ENCODE measurements at places on chromosomes 3 and 15.

GRCh38 chr3:15040844-15041243 is 24.3 kb downstream of the MRPS25 start:
- H3K4me3 ChIP-seq = no peak overlapping the region
- no peak overlapping the region for H3K27ac ChIP-seq
- peaks cover 12% of the 10 kb centered on the region for H3K36me3 ChIP-seq
- peak; percentile 3 for DNase-seq
- H3K27me3 ChIP-seq = no peaks in the 10 kb centered on the region

DNA sequence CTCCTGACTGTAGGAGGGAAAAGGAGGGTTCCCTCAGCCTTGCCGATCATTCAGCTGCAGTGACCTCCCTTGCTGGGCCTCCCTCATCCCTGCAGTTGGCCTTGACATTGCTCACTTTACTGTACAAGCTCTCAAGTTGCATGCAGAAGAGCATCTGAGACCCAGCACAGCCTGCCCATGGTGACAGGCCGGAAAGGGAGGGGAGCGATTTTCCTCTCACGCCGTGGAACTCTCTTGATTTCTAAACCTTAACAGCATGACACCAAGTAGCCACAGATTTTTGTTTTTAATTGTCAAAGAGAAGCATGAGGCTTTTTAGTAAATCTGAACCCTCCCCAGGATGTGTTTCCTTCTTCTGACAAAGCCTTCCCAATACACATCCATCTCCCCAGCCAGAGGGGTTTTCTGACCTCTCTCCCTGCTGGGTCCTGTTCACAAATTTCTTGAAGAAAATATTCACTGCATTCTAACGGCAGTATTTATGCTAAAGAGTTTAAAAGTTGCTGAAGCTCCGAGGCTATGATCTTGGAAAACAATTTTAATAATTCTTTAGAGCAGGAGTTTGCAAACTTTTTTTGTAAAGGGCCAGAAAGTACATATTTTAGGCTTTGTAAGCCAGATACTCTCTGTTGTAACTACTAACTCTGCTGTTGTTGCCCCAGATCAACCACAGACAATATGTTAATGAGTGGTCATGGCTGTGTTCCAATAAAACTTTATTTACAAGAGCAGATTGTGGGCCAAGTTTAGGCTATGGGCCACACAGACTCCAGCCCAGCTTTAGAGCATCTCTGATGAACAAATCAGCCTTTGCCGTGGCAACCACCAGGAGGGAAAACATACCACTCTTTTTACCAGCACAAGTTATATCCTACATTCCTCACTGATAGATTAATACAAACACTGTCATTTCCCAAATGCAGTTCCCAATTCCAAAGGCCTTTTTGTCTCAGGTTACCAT is 34.8 kb downstream of the LMCD1 start:
- no peaks in the 10 kb centered on the region for H3K27me3 ChIP-seq
- DNase-seq = peak; percentile 77
- H3K4me1 ChIP-seq = peaks cover 29% of the 10 kb centered on the region

GRCh38 chr15:57018151-57018550 is 99.7 kb downstream of the TCF12 start:
- H3K27ac ChIP-seq = no peak overlapping the region
- H3K27me3 ChIP-seq = no peaks in the 10 kb centered on the region
- H3K4me3 ChIP-seq = no peak overlapping the region
- no peak for DNase-seq
- no peaks in the 10 kb centered on the region for H3K36me3 ChIP-seq

- no peak overlapping the region for H3K4me3 ChIP-seq
- H3K27ac ChIP-seq = no peak overlapping the region
- no peaks in the 10 kb centered on the region for H3K27me3 ChIP-seq
- H3K4me1 ChIP-seq = no peaks in the 10 kb centered on the region
These were observed 220.5 kb upstream of the SATB1 start for GRCh38 chr3:18645619-18646018.

DNA sequence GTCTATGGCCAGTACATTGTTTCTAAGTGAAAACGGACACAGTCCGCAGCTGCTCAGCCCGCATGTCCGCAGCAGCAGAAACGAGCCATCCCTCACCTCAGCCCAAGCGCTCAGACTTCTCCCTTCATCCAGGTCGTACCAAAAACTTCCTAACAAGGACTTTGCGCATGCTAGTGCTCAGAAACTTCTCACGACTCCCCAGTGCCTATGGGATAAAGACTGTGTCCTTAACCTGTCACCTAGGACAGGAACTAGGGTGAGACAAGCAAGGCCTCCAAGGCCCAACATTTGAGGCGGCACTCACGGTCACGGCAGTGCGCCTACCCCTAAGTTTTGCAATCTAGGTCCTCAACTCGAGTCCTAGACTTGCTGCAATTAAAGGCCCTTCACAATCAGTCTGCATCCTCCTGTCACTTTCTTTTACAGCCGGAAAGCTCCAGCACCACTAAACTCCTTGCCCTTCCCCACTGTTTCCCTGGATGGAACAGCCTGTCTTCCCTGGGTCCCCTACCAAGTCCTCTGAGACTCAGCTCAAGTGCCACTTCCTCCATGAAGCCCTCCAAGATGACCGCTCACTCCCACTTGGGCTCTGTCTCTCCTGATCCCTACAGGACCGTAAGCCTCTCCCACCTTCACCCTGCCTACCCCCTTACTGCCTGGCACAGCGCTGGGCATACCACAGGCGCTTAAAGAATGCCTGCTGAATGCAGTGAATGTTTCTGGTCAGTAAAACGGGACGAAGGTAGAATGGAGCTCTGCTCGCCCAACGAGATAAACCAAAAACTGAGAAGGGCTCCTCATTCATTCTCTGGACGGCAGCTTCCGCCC is 1.2 kb downstream of the CLN6 start:
- no peak for DNase-seq
- peaks cover 3% of the 10 kb centered on the region for H3K4me1 ChIP-seq
- H3K4me3 ChIP-seq = peak overlapping the region; percentile 86
- peak overlapping the region; percentile 82 for H3K27ac ChIP-seq
- no peaks in the 10 kb centered on the region for H3K36me3 ChIP-seq

- DNase-seq = peak; percentile 20
- no peak overlapping the region for H3K27ac ChIP-seq
- no peak overlapping the region for H3K4me3 ChIP-seq
- H3K36me3 ChIP-seq = peaks cover 6% of the 10 kb centered on the region
These were observed 8.6 kb downstream of the PKM start for GRCh38 chr15:72222393-72222792.

DNA sequence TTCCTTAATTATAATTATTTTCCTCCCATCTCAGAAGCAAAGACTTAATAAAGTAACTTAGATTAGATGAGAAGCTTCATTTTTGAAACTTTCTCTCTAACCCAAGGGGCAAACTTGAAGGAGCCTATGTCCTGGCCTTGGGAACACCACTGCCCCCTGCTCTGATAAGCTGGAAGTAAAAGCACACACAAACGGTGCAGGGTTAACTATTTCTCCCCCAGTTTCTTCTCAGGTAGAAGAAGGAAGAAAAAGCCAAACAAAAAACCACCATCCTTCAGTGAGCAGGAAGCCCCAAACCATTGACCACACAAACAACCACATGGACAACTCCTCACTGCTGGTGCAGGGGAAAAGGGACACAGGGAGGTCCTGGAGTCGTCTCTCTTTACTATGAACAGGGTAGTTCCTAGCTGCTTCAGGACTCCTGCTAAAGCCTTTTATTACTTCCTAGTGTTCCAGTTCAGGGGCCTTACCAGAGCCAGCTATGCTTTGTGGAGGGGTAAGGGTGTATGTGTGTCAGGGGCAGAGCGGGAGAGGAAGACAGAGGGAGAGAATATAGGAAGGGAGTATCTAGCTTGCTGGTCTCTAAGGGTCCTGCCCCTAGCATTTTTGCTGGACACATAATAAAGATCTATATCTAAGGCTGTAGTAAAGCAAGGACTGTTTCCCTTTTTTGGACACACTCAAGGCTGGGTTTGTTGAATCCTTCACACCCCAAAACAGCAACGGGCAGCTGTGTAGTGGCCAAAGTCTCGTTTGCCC is 94.0 kb upstream of the UMPS start:
- no peaks in the 10 kb centered on the region for H3K4me1 ChIP-seq
- DNase-seq = no peak
- H3K27ac ChIP-seq = no peak overlapping the region
- H3K36me3 ChIP-seq = no peaks in the 10 kb centered on the region
- H3K4me3 ChIP-seq = no peak overlapping the region
- H3K27me3 ChIP-seq = peaks cover 2% of the 10 kb centered on the region

All from fibroblast of lung (primary cell).